ENCODE measurements at places on chromosomes 6 and 20.

GRCh38 chr20:2800521-2801285 lies at the start of gene CPXM1:
Gene CPXM1, minus strand, starts transcription at chr20:2800627. Its CDS starts 55 bp downstream, at chr20:2800572.
- DNase-seq, result no peak

DNA sequence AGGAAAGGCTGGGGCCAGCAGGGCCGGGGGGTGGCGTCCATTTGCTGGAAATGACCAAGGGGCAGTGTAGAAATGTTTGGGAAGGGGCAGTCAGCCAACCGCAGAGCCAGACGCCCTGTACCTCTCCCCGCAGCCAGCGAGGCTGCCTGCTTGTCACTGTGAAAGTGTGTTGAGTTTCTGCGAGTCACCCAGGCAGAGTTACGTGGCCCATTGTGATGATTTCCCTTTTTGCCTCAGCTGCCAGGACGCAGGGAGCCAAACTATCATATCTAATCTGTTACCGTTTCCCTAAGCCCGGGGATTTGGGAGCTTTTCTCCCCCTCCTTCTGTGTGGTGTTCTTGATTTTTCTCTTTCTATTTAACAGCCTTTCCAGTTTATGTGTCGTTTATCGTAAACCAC lies 67.9 kb upstream of the STX16 start:
- DNase-seq, result no peak

- no peak for DNase-seq
These were observed 251.9 kb downstream of the SOD2 start for GRCh38 chr6:159440911-159441703.

DNA sequence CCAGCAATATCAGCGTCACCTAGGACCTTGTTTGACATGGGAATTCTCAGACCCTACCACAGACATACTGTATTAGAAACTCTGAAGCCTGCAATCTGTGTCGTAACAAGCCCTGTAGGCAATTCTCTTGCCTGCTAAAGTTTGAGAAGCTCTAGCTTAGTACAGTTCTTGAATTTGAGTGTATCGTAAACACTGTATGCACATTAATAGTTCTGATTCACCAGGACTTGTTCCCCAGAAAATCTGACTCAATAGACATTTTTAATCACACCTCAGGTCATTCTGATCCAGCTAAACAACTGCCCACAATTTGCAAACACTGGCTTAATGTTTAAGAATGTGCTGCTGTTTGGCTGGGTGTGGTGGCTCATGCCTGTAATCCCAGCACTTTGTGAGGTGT lies 414.3 kb downstream of the TFAP2A start:
- DNase-seq, result peak; percentile 38

DNA sequence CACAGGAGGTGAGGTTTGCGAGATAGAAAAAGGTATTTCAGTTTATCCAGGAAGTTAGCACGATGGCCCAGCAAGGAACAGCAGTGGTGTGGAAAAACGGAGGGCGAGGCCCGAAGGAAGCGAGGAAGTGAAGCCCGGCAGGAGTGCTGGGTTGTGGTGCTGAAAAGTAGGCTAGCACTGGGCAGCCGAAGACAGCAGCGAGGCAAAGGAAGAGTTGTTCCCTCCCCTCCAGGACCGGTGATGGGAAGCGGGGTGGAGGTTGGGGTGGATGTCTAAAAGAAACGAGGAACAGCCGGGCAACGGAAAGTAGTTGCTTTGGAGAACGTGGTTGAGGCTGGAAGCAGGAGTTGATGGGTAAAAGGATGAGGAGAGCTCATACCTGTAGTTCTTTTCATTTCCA lies 1.4 kb downstream of the METTL24 start:
- DNase-seq, result no peak

DNA sequence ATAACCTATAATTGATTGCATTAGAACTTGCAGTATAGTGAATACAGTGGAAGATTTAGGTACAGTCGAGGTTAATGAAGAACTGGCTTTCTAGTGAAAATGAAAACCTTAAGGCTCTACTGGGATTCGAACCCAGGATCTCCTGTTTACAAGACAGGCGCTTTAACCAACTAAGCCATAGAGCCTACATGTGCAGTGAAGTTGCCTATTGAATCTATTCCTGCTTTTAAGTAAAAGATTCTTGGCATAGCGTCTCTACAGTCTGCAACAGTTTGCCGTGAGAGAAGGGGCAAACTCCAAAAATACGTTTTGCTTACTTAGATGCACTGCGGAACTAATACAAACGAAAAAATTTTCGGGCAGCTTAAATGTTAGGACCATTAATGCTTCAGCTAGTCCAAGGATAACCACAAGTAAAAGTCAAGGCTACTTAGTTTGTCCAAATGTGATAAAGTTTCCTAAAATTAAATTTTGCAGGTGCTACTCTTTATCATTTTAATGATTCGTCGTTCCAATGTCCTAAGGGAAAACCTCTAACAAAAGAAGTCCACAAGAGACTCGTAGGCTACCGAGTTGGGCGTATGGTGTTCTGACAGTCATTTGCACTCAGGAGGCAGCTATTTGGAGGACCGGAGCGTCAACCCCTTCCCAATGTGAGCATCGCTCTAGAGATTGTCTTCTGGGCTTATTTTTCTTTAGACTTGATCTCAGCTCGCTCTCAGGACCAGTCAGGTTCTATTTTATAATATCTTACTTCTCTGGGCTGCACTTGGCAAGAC lies 31.3 kb upstream of the ZSCAN23 start:
- DNase-seq, result peak; percentile 63

DNA sequence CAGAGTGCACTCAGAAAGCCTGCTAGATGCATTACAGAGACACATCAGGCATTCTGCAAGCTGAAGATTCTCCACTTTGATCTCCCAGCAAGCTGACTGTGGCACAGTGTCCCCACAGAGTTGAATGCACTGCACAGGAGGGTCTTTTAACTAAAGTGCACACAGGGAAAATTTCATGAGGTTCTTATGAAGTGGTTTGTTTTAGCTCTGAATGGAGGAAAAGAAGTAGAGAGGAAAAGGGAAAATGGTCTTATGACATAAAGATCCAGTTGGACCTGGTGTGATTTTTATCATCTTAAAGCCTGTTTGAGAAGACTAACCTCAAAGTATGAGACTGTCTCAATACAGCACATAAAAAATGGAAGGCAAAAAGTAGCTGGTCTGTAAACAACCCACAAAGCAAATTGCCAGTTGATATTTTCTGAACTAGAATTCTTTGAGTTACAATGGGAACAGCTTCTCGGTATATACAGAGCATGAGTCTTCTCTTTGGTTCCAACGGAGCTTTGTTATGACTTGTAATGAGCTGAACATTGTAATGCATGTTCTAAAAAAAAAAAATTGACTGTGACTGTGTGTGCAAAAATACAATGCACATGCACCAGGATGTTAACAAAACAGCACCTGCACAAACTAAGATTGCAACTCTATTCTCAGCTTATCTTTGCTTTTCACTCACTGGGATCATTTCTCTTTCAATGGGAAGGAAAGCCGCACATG lies 383.0 kb upstream of the ID4 start:
- no peak for DNase-seq
